ENCODE measurements at places on chromosomes 11 and 22.

DNA sequence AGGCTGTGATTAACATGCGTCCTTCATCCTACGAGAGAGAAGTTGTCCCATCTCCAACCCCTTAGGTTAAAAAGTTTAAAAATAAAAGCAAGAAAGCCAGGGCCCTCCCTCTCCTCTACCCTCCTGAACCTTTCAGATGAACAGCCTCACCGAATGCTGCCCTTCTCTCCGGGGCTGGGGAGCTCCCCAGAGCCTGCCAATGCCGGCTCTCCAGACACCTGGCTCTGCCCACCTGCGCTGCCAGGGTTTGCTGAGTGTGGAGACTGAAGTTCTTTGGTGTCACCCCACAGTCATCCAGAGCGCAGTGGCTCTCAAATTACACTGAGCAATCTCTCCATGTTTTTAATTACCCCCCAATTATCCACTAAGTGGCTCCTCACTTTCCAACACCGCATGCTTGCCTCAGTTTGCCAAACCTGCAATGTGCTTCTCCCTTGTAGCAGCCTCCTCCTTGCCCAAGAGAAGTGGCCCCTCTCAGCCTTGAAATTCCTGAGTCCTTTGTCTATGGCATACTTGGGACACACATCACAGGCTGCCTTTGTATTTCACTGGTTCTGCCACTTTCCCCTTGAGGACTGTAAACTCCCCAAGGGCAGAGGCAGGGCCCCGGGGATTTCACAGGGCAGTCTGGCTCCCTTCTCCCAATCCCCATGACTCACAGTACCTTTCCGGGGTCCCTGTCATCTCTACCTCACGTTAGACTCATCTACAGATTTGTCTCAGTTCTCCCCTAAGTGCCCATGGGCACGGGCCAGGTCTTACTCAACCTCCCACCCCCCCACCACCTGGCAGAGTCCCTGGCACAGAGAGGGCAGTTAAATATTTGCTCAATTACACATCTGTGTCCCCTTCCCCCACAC, 2.0 kb downstream of the MYH9 start:
- no peak for DNase-seq

- DNase-seq: peak; percentile 12
Observed at GRCh38 chr11:1326435-1327063, 17.1 kb upstream of the TOLLIP start.

GRCh38 chr11:116187026-116187425, 585.8 kb downstream of the BUD13 start:
- no peak for DNase-seq

GRCh38 chr11:20363149-20363499, 390 bp upstream of the HTATIP2 start:
- DNase-seq: no peak

DNA sequence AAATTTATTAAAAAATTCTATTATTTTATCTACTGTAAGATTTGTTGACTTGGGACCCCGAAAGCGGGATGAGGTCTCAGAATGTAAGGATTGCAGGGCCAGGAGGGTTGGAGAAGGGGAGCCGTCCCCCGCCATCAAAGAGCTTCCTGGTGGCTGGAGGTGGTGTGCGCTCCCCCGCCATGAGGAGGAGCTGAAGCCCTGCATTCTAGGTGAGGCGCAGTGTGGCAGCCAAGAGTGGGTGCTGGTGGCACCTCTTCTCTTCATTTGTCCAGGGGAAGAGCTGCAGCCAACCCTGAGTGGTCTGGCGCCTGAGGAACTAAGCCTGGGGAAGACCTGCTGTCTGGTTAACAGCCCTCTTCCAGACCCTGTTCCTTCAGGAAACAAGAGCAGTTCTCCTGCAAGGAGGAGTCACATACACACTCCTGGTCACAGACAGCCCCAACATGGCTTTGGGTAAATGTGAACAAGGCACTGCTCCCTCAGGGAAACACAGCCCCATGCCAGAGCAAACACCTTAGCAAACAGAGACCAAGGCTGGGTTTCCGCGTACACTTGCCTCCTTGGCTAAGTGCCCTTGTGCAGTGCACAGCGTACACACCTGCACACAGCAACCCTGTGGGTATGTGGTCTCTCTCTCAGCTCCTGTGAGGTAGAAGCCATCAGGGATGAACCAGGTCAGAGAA, 17.3 kb downstream of the RTN4RL2 start:
- no peak for DNase-seq

DNA sequence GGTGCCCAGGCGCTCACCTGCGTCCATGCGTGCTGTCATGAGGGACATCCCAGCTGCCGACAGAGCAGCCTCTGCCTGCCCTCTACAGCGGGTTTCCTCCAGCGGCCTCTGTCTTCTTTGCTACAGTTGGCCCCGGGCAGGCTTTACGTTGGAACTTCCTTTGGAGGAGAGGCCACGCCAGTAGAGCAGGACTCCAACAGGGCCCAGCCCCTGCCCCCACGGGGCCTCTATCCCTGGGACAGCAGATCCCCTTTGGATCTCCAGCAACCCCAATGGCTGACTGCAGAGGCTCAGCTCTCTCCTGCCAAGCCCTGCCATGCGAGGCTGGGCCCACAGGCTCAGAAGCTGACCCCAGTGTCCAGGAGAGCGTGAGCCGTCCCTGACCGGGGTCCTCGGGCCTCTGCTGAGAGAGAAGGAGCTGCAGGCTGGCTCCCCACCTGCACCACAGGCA, 12.1 kb downstream of the TRPM5 start:
- no peak for DNase-seq

GRCh38 chr11:119447664-119448242, 24.8 kb upstream of the THY1 start:
- DNase-seq: no peak

GRCh38 chr11:63551091-63551888, 11.9 kb downstream of the PLAAT2 start:
- no peak for DNase-seq

GRCh38 chr11:796565-797295, 1.4 kb downstream of the SLC25A22 start:
- no peak for DNase-seq

DNA sequence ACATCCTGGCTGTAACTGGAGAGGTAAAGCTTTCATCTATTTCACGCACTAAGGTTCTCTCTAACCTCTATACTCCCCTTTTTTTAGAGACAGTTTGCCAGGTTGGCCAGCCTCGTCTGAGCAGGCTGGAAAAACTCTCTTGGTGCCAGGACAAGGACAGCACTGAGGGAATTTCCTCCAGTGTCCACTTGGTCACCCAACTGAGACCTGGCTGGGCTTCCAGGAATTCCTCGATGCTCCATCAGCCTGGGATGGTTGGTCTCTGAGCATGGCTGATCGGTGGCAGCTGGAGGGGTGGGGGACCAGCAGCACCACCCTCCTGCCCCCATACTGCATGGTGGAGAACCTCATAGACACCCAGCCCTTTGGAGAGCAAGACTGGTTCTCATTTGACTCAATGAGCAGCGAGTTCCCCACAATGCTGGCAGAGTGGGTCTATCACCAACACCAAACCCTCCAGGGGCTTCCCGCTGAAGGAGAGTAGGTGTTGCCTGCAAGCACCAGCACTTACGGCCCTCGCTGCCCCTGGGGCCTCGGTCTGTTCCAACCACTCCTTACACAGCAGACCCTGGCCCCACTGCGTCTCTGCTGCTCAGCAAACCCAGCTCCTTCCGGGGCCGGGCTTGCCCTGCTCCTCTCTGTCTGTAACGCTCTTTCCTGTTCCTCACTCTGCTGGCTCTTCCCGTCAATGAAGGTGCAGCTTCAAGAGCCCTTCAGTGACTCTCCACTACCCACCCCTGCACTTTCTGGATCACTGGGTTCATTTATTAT, 122.2 kb downstream of the ST3GAL4 start:
- DNase-seq: no peak

DNA sequence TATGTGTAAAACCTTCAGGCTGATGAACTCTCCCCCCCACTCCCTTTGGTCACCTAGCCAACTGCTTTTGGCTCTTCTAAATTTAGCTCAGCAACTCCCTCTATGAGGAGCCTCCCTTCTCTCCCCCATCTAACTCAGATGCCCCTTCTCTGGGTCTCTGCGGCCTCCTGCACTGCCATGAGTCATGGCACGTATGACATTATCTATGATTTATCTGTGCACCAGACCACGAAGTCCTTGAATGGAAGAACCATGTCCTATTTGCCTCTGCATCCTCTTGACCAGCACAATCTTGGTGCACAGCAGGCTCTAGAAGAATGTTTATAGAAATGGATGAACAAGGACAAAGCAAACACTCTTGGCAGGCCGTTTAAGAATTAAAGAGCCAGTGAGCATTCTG, 46.0 kb downstream of the RPL27A start:
- DNase-seq: no peak

GRCh38 chr11:114192841-114193389, 103.3 kb upstream of the NNMT start:
- DNase-seq: no peak

DNA sequence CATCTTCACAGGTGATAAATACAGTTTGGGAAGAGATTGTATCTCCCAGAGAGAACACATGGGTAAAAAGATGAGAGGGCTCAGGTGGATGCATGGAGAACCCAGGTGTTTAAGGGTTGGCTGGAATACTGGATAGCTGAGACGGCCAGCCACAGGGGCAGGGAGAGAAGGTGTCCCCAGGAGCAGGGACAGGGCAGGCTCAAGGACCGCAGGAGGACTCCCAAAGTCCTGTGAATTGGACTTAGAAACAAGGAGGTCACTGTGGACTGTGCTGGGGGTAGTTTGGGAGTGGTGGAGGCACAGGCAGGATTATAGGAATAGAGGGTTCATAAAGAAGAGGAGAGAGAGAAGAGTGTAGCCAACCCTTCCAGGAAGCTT, 103.8 kb upstream of the PARVA start:
- DNase-seq: no peak

DNA sequence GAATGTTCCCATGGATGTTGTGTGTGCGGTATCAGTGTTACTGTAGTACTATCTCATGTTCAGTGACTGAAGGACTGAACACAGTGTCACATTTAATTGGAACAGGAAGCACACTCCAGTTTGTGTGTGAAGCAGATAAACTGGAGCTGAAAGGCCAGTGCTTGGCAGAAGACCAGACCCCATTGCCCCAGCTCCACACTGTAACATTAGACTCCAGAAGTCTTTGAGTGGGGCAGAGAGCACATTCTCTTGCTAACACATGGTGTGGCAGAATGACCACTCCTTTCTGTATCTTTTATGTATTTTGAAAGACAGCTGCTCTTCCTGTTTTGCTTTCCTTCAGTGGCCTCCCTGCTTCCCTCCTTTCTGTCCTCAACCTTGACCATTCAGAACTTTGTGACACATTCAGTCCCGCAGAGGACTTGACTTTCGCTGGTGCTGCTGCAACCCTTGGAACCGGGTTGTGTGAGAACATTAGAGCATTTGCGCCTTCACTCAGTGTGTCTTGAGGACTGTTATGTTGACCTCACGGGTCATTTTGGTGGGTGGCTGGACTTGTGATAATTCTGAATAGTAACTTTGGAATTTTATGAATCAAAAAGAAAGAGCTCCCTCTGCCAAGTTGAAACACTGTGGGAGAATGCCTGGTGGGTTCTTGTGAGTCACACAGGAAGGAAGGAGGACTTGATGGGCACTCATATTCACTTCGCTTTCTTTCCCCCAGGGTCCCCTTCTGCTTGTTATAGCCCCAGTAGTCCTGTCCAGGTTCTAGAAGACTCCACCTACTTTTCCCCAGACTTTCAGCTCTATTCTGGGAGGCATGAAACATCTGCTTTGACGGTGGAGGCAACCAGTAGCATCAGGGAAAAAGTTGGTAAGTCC, 26.4 kb downstream of the AMOTL1 start:
- DNase-seq: no peak

- DNase-seq: no peak
Observed at GRCh38 chr22:50303848-50304527, 3.5 kb downstream of the PLXNB2 start.

- DNase-seq: no peak
Observed at GRCh38 chr11:107221748-107222285, 203.5 kb upstream of the GUCY1A2 start.

GRCh38 chr11:112227471-112227870, 1.2 kb downstream of the PTS start:
- no peak for DNase-seq

DNA sequence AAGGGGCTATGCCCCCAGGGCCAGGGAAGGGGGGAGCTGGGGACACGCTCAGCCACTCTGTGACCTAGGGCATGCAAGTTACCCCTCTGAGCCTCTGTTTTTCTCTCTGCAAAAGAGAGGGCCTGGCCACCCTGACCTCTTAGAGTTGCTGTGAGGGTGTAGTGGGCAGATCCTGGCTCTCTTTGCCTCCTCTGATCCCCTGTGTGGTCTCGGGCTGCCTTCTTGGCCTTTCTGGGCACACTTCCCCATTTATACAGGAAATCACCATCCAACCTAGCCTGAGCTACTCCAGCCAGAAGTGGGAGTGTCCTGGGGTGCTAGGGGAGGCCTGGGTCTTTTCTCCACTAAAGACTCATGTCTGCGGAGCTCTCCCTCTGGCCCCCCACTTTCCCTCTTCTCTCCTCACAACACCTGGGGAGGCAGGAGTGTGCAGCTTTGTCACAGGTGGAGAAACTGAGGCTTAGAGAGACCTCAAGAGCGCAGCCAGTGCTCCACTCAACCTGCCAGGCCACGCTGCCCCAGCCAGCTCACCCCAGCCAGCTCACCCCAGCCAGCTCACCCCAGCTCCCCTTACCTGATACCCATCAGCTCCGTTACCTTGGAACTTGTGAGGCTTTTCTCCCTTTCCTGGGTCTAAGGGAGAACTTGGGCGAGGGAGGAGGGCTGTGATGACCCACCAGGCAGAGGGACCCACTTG, 1.4 kb downstream of the AIFM3 start:
- DNase-seq: no peak

All from omental fat pad (tissue), 4 donors.